HEK293T (cell line): ENCODE measurements at places on chromosomes 11 and 22.
A peak's percentile ranks its signal among the peaks of the same experiment; 100 is the strongest.

DNA sequence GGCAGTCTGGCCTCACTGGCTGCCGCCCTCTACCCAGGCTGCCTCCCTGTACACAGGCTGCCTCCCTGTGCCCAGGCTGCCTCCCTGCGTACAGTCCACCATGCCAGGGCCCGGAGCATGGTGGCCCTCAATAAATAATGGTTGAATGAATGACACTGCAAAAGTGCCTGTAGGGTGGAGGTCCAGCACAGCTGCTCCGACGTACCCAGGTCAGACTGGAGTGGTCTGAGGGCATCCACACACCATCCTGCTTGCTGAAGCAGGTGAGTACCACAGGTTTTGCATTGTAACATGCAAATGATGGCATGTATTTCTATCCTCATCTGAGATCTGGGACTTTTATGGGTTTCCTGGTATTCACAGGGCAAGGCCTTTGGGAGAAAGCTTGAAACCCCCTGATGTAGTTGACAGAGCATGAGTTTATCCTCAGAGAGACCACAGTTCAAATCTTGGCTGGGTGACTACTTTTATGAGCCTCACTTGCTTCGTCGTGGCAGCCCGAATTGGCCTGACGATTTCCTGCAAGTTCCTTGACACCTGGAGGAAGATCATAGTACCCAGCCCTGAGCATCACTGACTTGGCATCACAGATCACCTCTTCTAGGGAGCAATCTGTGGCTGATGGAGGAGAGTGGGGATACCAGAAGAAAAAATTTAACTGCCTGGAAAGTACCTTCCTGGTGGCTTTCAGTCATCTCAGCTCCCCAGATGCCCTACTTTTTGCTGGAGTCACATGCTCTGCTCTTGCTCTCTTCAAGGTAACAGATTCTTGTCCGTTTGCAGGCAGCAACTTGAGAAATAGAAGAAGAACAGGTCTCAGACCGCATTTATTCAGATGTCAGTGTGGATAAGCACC lies 16.0 kb upstream of the CYB5R3 start:
- DNase-seq, result no peak

- no peak for DNase-seq
These were observed 450.0 kb downstream of the NELL1 start for GRCh38 chr11:21119411-21119810.

DNA sequence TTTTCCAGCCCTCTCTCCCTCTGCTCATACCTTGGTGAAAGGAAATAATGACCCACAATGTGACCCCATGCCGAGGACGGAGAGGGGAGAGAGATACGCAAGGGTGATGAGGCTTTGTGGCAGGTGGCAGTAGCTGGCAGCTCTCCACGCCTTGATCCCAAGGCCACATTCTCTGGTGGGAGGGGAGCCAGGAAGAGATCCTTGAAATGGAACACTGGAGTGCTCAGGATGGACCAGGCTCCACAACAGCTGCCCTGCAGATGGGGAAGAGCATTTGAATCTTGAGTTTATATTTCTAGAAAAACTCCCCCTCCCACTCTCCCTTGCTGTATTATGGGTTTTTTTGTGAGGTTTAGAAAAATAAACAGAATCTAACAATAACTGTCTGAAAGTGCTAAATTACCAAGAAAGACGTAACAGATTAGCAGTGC lies 61.6 kb upstream of the CDON start:
- no peak for DNase-seq

- peak; percentile 73 for DNase-seq
These were observed 114.7 kb downstream of the CRYBB2 start for GRCh38 chr22:25334162-25334490.

DNA sequence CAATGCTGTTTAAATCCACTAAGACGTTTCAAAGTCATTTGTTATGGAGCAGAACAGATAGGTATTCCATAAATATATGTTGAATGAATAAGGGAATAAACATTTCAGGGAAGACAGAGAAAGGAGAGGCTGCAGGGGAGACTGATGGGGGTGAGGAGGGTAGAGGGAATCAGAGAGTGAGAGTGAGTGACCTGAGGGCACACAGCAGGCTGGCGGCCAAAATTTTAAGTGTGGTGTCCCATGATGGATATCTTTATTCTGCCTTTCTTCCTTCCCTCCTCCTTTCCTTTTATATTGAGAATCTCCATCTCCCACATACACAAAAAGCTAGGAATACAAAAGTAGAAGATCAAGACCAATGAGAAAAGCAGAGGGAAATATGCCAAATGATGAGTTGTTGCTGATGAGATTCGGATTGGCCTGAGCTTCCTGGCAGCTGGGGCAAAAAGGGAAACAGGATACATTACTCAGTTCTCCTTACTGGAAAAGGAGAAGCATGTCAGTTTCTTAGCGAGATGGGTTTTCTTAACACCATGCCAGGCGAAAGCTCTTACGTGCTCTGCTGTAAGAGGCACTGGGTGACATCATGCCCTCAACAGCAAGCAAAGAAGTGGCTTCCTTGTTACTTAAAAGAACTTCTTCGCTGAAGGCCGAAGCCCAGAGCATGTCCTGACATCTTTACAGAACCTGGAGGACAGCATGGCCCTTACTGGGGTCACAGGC lies 11.2 kb upstream of the CYTH4 start:
- DNase-seq, result no peak

DNA sequence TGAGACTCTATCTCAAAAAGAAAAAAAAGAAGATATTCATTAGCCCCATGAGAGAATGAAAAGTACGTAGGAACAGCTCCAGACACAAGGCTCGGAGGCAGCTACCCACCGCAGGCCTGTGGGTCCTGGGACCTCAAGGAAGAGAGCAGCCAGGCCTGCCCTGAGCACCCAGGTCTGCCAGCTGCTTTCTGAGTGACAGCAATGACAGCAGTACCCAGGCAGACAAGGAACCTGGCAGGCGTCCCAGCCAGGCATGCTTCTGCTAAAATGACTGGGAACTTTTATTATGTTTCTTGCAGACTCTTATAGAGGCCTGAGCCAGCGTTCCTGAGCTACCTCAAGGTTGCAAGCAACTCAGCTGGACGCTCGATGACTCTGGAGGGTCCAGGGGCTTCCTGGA lies 31.6 kb downstream of the CPT1A start:
- no peak for DNase-seq

- no peak for DNase-seq
These were observed 23.9 kb downstream of the PI4KA start for GRCh38 chr22:20834725-20835124.

GRCh38 chr11:63244862-63245261 lies 1.5 kb upstream of the SLC22A25 start:
- no peak for DNase-seq

DNA sequence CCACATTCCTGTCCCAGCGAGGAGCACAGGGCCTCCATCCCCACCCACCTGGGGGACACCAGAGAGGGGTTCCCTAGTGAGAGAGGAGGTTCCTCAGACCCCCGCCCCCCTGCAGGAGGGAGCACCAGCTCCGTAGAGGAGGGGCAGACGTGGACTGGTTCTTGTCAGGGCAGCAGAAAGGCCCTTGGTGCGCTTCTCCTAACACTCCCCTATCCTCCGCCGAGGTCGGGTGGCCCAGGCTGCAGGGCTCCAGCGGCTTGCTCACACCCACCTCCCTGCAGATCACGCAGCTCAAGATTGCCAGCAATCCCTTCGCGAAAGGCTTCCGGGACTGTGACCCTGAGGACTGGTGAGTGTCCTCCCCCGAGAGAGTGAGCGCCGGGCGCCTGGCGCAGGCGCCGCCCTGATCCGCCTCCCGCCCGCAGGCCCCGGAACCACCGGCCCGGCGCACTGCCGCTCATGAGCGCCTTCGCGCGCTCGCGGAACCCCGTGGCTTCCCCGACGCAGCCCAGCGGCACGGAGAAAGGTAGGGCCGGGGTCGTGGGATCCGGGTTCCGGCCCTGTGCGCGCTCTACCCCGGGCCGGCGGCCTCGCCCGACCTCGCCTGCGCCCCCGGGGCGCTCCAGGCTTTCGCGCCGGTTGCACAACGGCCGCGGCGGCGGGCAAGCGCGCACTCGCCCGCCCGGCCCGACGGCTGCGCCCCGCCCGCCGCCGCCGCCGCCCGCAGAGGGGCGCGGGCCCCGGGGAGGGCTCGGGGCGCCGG lies 5.1 kb downstream of the TBX1 start:
- DNase-seq, result no peak

DNA sequence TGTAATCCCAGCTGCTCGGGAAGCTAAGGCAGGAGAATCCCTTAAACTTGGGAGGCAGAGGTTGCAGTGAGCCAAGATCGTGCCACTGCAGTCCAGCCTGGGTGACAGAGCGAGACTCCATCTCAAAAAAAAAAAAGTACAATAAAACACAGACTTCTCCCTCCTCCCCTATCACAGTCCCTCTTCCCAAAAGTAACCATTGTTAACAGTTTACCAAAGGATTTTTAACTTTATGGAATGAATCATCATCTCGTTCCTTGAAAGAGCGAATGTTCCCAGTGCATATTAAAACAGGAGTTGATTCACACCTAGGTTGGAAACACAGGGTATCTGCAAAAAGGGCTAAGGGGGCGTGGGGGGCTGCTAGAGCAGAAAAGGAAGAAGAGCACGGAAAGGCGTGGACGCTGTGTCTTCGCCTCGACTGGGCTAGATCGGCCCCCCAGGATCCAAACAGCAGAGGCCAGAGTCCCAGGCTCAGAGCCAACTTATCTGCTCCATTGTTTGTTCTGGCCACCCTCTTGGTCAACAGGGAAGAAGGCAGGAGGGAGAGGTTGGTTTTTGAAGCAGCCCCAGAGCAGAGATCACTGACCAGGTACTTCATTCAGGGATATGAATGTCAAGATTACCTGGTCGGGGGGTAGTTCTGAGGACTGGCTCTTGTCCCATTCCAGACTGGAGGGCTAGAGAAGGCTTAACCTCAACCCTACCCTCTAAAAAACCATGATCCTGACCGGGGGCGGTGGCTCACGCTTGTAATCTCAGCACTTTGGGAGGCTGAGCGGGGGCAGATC lies 2.1 kb upstream of the AHNAK start:
- DNase-seq, result no peak

GRCh38 chr22:19722178-19722981 lies 959 bp upstream of the GP1BB start:
- DNase-seq, result no peak
